Gastroesophageal sphincter (tissue), 4 donors: ENCODE measurements at places on chromosomes 3 and 15.

DNA sequence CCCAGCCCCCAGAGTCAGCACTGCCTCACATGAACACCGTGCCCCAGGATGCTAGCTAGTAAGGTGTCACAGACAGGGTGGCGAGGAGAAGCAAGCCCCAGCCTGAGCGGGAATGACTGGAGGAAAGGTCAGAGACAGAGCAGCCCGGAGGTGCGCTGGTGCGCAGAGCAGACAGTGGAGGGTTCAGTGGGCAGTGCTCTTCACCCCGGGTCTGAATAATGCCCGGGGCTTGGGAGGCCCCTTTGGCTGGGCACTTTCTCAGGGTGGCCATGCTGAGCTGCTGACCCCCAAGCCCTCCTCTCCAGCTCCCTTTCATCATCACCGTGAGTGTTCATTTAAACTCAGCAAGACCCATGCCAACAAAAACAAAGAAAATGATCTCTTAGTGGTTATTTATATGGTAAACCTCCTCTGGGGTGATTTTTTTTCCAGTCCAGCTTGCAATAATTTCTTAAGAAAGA, 110.8 kb downstream of the VGLL4 start:
- ATAC-seq = no peak
- no peaks in the 10 kb centered on the region for H3K36me3 ChIP-seq
- H3K27me3 ChIP-seq = no peaks in the 10 kb centered on the region
- no peak overlapping the region for H3K4me3 ChIP-seq

GRCh38 chr3:120160050-120160449, 65.8 kb upstream of the GSK3B start:
- peaks cover 17% of the 10 kb centered on the region for H3K4me1 ChIP-seq
- H3K27me3 ChIP-seq = no peaks in the 10 kb centered on the region
- H3K4me3 ChIP-seq = no peak overlapping the region

- no peaks in the 10 kb centered on the region for H3K36me3 ChIP-seq
- ATAC-seq = no peak
- no peaks in the 10 kb centered on the region for H3K27me3 ChIP-seq
Measured at GRCh38 chr15:32692286-32692685, 25.5 kb upstream of the GREM1 start.

DNA sequence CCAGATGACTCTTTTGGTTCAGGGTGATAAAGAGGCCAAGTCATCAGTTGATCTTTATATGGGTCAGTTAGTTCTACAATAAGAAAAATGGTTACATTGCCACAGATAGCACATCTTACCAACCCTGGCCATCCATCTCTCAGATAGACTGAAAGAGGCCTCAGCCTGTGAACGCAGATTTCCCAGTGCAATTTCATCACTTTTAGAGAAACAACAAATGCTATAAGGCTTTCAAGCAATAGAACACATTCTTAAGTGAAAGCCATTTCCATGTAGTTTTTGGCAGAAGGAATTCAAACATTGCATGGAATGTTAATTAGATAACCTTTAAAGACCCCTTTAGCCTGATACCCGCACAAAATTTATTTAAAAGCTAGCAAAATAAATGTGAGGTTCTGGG, 200.6 kb upstream of the ZBTB20 start:
- no peak overlapping the region for H3K27ac ChIP-seq
- ATAC-seq = no peak
- H3K27me3 ChIP-seq = no peaks in the 10 kb centered on the region
- H3K36me3 ChIP-seq = no peaks in the 10 kb centered on the region

DNA sequence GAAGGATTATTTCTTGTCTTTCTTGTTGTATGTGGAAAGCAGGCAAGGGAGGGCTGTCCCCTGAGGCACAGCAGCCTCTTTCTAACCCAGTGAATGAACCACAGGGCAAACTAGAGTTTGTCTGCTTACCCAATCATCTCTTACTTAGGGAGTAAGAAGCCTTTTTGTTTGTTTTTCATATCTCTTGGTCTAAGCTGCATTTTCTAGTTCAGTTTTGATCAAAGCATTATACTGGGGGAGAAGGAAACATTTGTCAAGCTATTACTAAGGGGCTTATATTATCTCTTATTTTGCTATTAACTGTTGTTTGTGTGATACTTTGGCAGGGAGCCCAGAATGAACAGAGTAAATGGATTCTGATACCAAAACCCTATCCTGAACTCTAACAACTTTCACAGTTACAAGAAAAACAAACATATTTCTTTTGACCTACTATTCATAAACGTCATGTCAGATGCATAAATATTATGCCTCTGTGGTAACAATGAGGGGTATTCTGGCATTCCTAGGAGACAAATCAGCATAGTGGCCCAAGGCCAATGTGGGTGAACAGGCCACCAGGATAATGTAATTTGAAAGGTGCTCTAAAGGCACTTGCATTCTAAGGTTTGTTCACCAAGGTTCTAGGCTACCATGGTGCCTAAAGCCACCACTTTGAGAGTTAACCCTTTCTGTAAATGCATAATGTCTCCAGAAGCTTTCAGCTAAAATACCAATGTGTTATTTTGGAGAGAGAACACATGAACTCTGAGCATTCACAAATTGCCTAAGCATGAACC, 271.6 kb upstream of the ZPLD1 start:
- H3K27ac ChIP-seq = peak overlapping the region; percentile 32
- no peaks in the 10 kb centered on the region for H3K27me3 ChIP-seq
- H3K4me3 ChIP-seq = no peak overlapping the region
- ATAC-seq = peak; percentile 83

GRCh38 chr3:12312010-12312409, 23.1 kb downstream of the PPARG start:
- H3K27ac ChIP-seq = no peak overlapping the region
- no peak for ATAC-seq
- peaks cover 9% of the 10 kb centered on the region for H3K27me3 ChIP-seq
- no peaks in the 10 kb centered on the region for H3K4me1 ChIP-seq

DNA sequence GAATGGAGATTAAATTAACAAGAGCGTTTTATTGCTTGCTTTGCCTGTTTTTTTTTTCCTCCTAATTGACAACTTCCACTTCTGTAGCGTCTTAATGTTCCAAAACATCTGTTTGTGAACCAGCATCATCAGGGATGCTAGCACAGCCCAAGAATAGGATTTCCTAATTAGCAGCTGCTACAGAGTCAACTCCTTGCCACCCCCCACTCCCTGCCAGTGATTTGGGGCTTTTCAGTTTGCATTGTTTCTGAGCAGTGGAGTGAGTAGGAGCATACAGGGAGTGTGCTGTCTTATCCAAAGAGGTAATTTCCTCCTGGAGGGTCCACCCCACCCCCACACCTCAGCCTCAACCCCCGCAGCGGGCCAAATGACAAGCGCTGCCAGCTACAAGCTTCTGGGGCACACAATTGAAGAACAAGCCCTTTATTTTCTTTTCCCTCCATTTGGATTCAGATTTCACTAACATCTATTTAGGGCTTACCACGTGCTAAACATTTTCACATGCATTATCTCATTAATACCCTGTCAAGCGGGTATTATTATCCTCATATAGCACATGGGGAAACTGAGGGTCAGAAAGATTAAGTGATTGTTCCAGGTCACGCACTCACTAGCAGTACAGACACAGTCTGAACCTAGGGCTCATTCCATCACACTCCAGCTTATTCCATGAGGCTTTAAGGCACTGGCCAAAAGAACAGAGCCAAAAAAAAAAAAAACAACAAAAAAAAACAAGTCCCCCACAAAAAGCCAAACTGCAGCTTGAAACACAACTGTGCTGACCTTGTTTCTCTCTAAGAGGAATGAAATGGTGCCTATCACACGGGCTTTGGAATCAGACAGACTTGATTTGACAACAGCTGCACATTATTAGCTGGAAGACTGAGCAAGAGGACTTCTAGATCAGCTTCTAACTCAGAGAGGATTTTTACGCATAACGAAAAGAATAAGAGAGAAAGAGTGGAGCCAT, 16.4 kb downstream of the HEG1 start:
- H3K36me3 ChIP-seq = no peaks in the 10 kb centered on the region
- H3K27ac ChIP-seq = peak overlapping the region; percentile 57
- peaks cover 5% of the 10 kb centered on the region for H3K4me1 ChIP-seq

DNA sequence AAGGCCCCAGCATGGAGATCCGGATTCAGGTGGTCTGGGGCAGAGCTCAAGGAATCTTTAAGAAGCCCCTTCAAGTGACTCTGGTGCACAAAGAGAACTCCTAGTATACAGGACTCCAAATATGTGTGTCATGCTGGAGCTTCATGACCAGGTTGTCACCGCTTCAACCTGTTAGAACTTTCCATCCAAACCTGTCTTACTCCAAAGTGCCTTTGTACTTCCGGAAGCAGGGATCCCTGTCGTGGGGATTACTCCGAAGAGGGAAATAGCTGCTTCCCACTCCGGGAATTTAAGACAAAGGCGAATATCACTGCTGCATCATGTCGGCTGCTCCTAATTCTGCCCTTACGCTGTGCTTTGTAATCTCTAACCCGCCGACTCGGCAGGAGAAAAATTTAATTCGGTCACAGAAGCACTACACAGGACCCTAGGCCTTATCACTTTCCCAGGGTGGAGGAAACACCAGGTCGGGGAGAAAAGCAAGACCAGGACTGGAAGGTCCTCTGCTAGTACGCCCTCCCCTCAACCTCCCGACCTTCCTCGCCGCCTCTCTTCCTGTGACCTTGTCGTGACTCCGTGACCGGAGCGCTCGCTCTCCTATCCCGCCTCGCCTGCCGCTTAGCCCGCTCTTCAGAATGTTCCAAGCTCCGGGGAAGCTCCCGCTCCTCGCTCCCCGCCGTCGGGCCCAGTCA, 730 bp downstream of the HIGD1A start:
- H3K27me3 ChIP-seq = no peaks in the 10 kb centered on the region
- H3K27ac ChIP-seq = peak overlapping the region; percentile 97
- H3K36me3 ChIP-seq = no peaks in the 10 kb centered on the region
- peaks cover 54% of the 10 kb centered on the region for H3K4me1 ChIP-seq

- no peaks in the 10 kb centered on the region for H3K36me3 ChIP-seq
- no peak overlapping the region for H3K4me3 ChIP-seq
- no peak overlapping the region for H3K27ac ChIP-seq
- H3K27me3 ChIP-seq = no peaks in the 10 kb centered on the region
- H3K4me1 ChIP-seq = no peaks in the 10 kb centered on the region
Measured at GRCh38 chr3:1400571-1400970, 307.7 kb downstream of the CNTN6 start.

GRCh38 chr15:44718180-44718926, 7.0 kb downstream of the B2M start:
- ATAC-seq = no peak
- peaks cover 12% of the 10 kb centered on the region for H3K4me1 ChIP-seq
- no peaks in the 10 kb centered on the region for H3K27me3 ChIP-seq
- no peaks in the 10 kb centered on the region for H3K36me3 ChIP-seq
